ENCODE measurements at places on chromosomes 4 and X. TPM values are rescaled to one million over a fixed set of nuclear protein-coding genes. Genes with fewer than 3 reads are reported as not detected.

Gene MAGED4B
- total RNA-seq, result 0.52 TPM

Gene SLC6A14
- not detected for total RNA-seq

Gene LDB2
- total RNA-seq, result not detected

Gene ASB12
- not detected for total RNA-seq

Gene HERC5
- 18.1 TPM for total RNA-seq

Gene ENPEP
- total RNA-seq, result 0.36 TPM

Gene ARMCX1
- total RNA-seq, result 0.14 TPM

Gene ARHGEF38
- not detected for total RNA-seq

Gene GSPT2
- total RNA-seq, result 13.2 TPM

Gene SH3D19
- total RNA-seq, result not detected
